Smooth muscle cell of the umbilical artery (primary cell): ENCODE measurements at places on chromosomes 4 and X. TPM values are rescaled to one million over a fixed set of nuclear protein-coding genes. Genes with fewer than 3 reads are reported as not detected.

The BGN gene
- total RNA-seq: 34.1 and 66.8 TPM in 2 replicates

The CLNK gene
- total RNA-seq: not detected in 2 replicates

The CLDN22 gene
- not detected in 2 replicates for total RNA-seq

The JCHAIN gene
- total RNA-seq: 1.2 TPM in 1 of 2 replicates, not detected in the other

The MAGED4B gene
- total RNA-seq: 57.9 and 99.3 TPM in 2 replicates
